ENCODE measurements at places on chromosomes 6 and 20.

- DNase-seq, result no peak
Measured at GRCh38 chr6:148808786-148809304, 62.0 kb downstream of the UST start.

GRCh38 chr6:83853178-83854000, at the start of gene RIPPLY2:
TSS of gene RIPPLY2 (plus strand) at chr6:83853360. CDS start at chr6:83853417, 57 bp downstream.
- DNase-seq, result peak; percentile 52

GRCh38 chr6:2993755-2994317, 5.9 kb upstream of the NQO2 start:
- DNase-seq, result no peak

- no peak for DNase-seq
Measured at GRCh38 chr20:47413189-47413588, 56.7 kb upstream of the ZMYND8 start.

DNA sequence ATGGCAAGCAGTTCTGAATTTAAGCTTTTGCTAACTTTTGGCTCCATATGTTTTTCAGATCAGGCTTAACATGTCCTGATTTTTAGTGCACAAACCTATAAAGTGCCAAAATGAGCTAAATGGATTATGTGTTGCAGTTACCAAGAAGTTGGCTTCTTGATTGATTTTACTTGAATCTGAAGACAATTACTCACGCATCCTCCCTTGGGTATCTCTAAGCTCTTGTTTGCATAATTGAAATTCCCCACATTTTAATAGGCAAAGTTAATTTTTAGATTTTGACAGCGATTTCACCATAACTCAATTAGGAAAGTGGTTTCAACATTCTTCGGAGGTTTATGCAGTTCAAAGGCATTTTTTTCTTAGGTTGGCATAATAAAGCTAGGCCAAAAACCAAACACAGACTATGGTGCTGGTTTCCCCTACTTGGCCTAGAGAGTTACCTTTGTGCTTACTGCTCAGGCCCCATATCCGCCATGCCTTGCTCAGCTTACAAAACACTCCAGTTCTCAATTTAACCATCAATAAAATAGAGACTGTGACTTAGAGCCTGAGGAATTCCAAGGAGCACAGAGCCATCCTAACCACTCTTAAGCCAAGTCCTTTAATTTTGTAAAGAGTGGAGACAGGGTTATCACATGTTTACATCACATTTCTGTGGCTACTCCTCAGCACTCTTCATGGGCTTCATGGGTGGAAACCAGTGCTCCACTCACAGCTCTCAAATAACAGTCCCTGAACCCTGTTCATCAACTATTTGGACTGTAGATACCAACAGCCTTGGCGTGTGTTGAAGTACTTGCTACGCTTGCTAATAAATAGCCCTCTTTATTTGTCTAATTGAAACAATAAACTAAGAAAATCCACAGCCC, 32.1 kb downstream of the LAMA4 start:
- no peak for DNase-seq

DNA sequence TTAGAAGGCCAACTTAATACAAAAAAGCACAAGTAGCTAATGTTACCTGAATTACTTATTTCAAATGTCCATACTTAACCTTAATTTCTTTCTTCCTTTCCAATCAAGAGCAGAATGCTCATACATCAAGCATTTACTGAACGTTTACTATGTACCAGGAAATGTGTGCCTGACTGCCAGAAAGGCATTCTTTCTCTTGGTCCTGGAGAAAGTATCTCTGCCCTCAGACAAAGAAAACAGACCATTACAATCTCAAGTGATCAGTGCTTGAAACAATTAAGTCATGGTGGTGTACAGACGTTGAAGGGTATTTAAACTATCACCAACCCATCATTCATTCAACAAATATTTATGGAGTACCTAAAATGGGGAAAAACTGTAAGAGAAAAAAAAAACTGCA, 26.4 kb downstream of the CSNK2A1 start:
- no peak for DNase-seq

- DNase-seq, result no peak
Measured at GRCh38 chr6:83057705-83058321, 7.8 kb downstream of the UBE3D start.

- DNase-seq, result no peak
Measured at GRCh38 chr6:63783096-63783495, 147.5 kb downstream of the PHF3 start.

DNA sequence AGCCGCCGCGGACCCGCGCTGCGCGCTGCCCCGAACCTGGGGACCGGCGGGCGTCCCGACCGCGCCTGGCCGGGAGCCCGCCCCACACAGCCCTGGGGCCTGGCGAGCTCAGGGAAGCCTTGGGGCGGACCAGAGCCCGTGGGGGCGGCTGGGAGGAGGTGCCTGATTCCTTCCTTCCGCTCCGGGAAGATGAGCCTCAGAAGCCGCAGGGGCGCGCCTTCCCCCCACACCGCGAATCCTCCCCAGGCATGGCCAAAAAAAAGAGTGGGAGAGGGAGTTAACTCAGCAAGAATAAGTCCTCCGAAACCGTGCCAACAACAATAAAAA, at the start of gene CBLN4:
Gene CBLN4 (minus strand): TSS at position 131 of the 327 bp plus-strand sequence. CDS start 1,348 bp downstream, outside the sequence.
- DNase-seq, result no peak

- no peak for DNase-seq
Measured at GRCh38 chr6:56682635-56683034, 39.9 kb upstream of the DST start.

DNA sequence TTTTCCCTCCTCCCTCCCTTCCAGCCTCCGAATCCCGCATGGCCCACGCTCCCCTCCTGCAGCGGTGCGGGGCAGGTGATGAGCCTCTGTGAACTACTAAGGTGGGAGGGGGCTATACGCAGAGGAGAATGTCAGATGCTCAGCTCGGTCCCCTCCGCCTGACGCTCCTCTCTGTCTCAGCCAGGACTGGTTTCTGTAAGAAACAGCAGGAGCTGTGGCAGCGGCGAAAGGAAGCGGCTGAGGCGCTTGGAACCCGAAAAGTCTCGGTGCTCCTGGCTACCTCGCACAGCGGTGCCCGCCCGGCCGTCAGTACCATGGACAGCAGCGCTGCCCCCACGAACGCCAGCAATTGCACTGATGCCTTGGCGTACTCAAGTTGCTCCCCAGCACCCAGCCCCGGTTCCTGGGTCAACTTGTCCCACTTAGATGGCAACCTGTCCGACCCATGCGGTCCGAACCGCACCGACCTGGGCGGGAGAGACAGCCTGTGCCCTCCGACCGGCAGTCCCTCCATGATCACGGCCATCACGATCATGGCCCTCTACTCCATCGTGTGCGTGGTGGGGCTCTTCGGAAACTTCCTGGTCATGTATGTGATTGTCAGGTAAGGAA, at the start of gene OPRM1:
Gene OPRM1 (plus strand): TSS at position 10 of the 612 bp plus-strand sequence. CDS start 305 bp downstream, at position 315.
- peak; percentile 59 for DNase-seq

DNA sequence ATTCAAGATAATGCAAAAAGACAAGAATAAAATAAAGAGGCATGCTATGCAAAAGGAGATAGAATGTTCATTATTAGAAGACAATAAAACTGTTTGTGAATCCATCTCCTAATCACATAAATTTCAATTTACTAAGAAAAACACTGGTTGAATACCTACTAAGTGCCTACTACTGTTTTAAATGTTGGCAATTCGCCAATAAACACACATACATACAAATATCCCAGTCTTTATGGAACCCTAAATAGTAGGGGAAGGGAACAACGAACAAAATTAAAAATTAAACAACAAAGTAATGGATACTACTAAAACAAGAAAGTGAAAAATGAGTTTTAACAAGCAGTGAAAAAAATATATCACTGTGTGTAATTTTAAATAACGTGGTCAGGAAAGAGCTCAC, 158.5 kb downstream of the TBC1D32 start:
- no peak for DNase-seq

- DNase-seq, result no peak
Measured at GRCh38 chr6:72080260-72080941, 194.1 kb downstream of the RIMS1 start.

DNA sequence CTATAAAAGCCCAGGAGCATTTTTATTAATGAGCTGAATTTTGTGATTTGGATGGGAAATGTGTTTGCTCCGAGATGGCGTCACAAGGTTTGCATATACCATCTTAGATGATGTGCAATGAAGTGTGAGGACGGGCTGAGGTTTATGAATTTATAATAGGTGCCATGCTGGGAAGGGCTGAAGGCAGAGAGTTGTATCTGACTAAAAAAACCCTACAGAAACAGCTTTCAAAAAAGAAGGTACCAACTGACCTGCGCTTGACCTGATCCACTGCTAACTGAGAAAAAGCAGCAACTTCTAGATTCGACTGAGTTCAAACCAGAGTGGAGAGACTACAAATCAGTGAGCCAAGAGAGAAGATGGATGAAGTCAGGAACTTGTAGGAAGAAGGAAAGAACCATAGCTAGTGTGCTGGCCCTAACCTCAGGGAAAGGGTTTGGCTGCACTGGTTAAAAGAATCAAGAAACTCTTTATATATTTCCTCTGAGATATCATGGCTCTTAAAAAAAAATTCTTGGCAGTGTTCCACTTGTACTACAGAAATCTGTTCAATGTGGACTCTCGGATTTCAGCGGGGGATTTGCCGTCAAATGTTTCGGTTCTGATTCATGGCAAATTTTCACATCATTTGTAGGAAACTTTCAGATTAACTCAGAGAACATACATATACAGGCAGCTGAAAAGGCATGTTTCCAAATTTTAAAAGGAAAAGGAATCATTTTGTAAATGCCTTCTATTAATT, 56.5 kb upstream of the HDGFL1 start:
- no peak for DNase-seq

GRCh38 chr20:41501376-41501775, 116.8 kb downstream of the CHD6 start:
- DNase-seq, result no peak

- peak; percentile 89 for DNase-seq
Measured at GRCh38 chr6:33768644-33769120, 20.2 kb downstream of the LEMD2 start.

- DNase-seq, result peak; percentile 48
Measured at GRCh38 chr20:24934101-24934661, 14.9 kb upstream of the CST7 start.

GRCh38 chr20:35616465-35617396, 1.1 kb downstream of the SPAG4 start:
- DNase-seq, result peak; percentile 96

- no peak for DNase-seq
Measured at GRCh38 chr6:2940010-2940850, 31.1 kb downstream of the SERPINB6 start.

- DNase-seq, result no peak
Measured at GRCh38 chr6:88749849-88750248, 213.6 kb downstream of the RNGTT start.

- no peak for DNase-seq
Measured at GRCh38 chr6:87100216-87100615, 5.3 kb upstream of the CGA start.

DNA sequence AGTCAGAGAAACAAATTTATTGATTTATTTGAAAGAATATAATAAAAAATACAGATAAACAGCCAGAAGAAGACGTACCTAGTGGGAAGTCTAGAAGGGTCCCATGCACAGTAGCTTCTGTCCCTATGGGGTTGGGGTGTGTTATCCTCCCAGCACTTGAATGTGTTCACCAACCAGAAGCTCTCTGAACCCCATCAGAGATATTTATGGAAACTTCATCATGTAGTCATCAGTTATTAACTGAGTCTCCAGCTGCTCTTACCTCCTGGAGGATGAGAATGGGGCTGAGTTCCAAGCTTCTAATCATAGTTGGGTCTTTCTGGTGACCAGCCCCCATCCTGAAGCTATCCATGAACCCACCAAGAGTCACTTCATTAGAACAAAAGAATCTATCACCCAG, 15.4 kb upstream of the USP45 start:
- no peak for DNase-seq

- no peak for DNase-seq
Measured at GRCh38 chr6:28664870-28665396, 139.3 kb downstream of the GPX5 start.

DNA sequence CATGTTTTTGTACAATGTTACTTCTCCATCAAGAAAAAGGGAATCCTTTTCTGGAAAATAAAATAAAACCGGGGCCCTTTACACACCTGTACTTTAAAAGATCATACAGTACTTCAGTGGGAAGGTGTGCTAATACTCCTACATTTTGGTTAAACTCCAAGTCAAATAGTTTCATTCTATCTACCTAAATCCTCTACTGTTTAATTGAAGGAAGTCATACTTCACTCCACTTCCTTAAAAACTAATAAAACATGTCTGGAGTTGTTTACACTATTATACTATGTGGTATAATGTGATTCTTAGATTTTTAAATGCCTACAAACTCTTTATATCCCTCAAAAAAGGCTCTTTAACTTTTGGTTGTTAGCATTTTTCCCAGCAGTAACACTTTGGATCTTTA, 18.6 kb upstream of the HBS1L start:
- DNase-seq, result no peak

GRCh38 chr20:12053353-12053752, 135.7 kb downstream of the BTBD3 start:
- no peak for DNase-seq

- no peak for DNase-seq
Measured at GRCh38 chr6:227074-227782, 65.1 kb upstream of the DUSP22 start.

DNA sequence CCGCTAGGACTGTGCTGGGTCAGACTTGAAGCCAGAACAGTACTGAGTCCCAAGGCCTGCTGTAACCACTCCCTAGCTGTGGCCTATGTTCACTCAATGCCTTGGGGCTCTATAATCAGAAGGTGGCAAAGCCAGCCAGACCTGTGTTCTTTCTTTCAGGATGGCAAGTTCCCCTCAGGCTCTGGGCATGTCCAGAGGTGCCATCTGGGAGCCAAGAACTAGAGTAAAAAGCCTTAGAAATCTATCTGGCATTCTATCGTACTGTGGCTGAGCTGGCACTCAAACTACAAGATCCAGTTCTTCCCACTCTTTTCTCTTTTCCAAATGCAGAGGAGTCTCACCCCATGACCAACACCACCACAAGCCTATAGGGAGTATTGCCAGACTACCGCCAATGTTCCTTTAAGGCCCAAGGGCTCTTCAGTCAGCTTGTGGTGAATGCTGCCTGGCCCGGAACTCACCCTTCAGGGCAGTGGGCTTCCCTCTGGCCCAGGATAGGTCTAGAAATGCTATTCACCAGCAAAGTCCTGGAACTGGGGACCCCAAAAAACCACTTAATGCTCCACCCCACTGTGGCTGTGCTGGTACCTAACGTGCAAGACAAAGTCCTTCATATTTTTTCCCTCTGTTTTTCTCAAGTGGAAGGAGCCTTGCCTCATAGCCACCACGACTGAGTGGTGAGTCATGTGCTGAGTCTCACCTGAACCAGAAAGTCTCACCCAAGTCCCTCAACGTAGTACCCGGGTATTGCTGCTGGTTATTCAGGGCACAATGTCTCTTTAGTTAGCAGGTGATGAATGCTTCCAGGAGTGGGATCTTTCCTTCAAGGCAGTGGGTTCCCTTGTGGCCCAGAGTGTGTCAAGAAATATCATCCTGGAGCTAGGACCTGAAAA, 8.6 kb upstream of the SIRPB2 start:
- no peak for DNase-seq

DNA sequence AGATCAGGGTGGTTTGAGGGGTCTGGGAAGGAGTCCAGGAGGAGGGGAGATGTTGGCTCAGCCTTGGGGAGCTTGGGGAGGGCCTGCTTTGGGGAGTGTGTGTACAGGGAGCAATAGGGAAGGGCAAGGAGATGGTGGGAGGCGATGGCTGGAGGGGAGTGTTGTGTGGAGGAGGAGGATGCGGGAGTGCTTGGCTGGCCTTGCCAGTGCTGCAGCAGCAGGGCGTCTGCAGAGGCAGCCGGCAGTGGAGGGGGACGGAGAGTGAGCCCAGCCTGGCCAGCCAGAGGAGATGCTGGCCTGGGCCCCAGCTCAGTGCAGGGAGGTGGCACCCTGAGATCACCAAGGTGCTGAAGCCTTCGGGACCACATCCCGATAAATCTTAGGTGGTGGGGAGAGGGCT, 3.9 kb downstream of the IP6K3 start:
- no peak for DNase-seq

- no peak for DNase-seq
Measured at GRCh38 chr6:25961619-25962148, 918 bp upstream of the TRIM38 start.

Measured in aorta (tissue), 5 donors.